ENCODE measurements at places on chromosomes 3 and 15.

- DNase-seq, result no peak
These were observed 945.0 kb upstream of the CFAP20DC start for GRCh38 chr3:59994732-59995304.

- DNase-seq, result no peak
These were observed 15.9 kb downstream of the CDAN1 start for GRCh38 chr15:42721016-42721415.

- no peak for DNase-seq
These were observed 154.3 kb downstream of the RBPMS2 start for GRCh38 chr15:64621056-64621455.

DNA sequence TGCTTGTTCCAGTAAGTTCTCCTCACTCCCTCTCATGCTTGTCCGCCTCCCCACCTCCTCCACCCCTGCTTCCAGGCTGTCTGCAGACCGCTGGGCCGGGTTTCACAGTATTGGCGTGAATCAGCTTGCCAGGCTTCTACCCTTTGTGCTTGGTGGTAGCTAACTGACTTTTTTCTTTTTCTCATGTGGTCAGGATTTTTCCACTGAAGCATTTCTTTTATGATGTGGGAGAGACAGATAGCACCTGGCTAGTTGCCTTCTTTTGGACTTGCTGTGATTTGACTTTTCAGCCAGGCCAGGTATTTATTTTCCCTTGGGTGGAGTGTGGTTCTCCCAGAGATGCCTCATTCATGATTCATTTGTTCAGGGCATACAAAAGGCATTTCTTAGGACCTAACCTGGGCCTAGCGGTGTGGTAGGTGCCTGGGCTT is 60.6 kb downstream of the ST6GAL1 start:
- DNase-seq, result no peak

- DNase-seq, result no peak
These were observed 104.3 kb downstream of the OXNAD1 start for GRCh38 chr3:16369276-16369675.

DNA sequence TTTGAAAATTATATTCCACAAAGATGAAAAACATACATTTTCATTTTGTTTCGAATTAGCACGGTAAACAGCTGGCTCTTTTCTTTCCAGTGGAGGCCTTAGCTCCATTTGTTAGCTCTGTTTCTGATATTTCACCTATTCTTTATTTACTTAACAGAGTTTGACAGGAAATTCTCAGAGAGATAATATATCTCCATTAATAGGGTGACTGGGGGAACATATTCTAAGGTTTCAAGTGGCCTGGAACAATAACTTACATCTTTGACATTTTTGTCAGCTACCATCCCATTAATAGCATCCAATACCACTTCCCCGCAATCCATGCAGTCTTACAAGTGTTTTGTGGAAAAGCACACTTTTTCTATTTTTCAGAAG is 577.6 kb upstream of the MDFIC2 start:
- DNase-seq, result no peak

- no peak for DNase-seq
These were observed 35.4 kb upstream of the RAB6B start for GRCh38 chr3:133931084-133931483.

GRCh38 chr3:52231502-52232278 is 6.2 kb upstream of the TLR9 start:
- DNase-seq, result peak; percentile 80

GRCh38 chr15:51266656-51267050 is 71.7 kb downstream of the CYP19A1 start:
- no peak for DNase-seq

GRCh38 chr15:48730506-48730905 is 80.4 kb downstream of the CEP152 start:
- no peak for DNase-seq

- no peak for DNase-seq
These were observed 5.3 kb downstream of the INAFM2 start for GRCh38 chr15:40328751-40329150.

- DNase-seq, result peak; percentile 27
These were observed 31.8 kb downstream of the CCNL1 start for GRCh38 chr3:157127831-157128767.

- no peak for DNase-seq
These were observed 307.3 kb downstream of the SV2B start for GRCh38 chr15:91407269-91407889.

GRCh38 chr3:39327746-39328349 is 1.7 kb upstream of the CCR8 start:
- DNase-seq, result no peak

GRCh38 chr3:65888980-65889706 is 149.6 kb downstream of the MAGI1 start:
- DNase-seq, result no peak

- DNase-seq, result no peak
These were observed 76.6 kb downstream of the SRGAP3 start for GRCh38 chr3:9172851-9173321.

GRCh38 chr15:53979051-53979788 is 979 bp downstream of the UNC13C start:
- DNase-seq, result no peak

Measured in stimulated activated CD4-positive, alpha-beta T cell treated with anti-CD3 and anti-CD28 coated beads, Interleukin-4, amount 100 ng/mL, for 4 hours (primary cell).